ENCODE measurements at places on chromosomes 11 and 22. TPM values are rescaled to one million over a fixed set of nuclear protein-coding genes. Genes with fewer than 3 reads are reported as not detected.

The F2 gene
- not detected for polyA plus RNA-seq

The OR52A1 gene
- polyA plus RNA-seq: not detected

The PRG2 gene
- not detected for polyA plus RNA-seq

The GAL gene
- 12.9 TPM for polyA plus RNA-seq
